ENCODE measurements at places on chromosomes 3 and 15.
A peak's percentile ranks its signal among the peaks of the same experiment; 100 is the strongest.

GRCh38 chr15:81014446-81015093 lies 13.8 kb downstream of the TLNRD1 start:
- DNase-seq = no peak

DNA sequence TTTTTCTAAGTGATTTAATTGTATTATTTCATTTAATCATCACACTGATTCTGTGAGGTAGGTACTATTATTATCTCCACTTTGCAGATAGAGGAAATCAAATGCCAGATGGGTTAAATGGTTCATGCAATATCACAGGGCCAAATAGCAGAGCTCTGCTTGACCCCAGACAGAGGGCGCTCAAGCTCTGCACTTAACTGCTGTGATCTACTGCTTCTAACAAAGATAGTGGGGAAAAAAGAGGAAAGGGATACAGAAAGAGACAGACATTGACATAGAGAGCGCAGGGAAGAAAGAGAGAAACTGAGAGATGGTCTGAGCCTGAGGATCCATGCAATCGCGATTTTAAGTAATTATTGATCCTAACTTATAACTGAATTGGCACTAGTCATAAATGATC lies 279.1 kb upstream of the THRB start:
- DNase-seq = peak; percentile 63

GRCh38 chr3:157529085-157529484 lies 25.9 kb upstream of the VEPH1 start:
- DNase-seq = no peak

GRCh38 chr15:99504071-99504822 lies 61.5 kb upstream of the MEF2A start:
- DNase-seq = no peak

DNA sequence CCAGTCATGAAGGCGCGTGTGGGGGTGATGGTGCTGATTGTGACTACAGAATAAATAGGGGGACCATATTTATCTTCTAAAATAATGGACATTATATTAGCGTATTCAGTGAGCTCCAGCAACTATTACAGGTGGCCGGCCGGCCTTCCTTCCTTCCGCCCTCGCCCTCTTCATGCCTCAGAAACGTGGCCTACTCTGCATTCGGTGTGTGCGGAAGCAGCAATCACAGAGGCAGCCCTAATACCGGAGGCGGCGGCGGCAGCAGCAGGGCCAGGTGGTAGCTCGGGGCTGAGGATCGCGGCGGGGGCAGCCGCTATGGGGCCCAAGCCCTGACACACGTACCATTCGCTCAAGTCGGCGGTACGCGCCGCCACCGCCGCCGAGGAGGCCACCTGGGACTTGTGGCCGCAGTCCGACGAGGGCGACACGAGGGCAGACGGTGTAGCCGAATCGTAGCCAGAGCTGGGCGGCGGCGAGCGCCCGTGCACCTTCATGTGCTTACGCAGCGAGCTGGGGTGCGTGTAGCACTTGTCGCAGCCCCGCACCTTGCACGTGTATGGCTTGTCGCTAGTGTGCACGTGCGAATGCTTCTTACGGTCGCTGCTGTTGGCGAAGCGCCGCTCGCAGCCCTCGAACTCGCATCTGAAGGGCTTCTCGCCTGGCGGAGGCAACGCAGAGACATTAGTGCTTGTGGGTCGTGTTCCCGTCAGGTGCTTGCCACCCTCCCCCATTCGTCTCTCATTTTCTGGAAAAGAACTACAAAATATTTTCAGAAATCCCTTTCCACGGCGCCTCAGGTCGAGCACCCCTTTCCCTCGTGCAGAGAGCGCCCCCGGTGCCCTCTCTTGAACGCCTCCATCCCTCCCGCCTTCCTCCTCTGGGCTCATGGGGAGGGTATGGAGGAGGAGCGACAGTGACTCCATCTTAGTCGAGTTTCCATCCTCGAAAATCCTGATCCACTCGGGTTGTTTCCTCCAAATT lies 15.5 kb downstream of the ZIC4 start:
- DNase-seq = no peak

Measured in fibroblast of skin of right quadriceps (primary cell).